ENCODE measurements at places on chromosomes 16 and 17.

GRCh38 chr17:77097631-77098180 lies 43.1 kb upstream of the SEC14L1 start:
- no peak for DNase-seq

DNA sequence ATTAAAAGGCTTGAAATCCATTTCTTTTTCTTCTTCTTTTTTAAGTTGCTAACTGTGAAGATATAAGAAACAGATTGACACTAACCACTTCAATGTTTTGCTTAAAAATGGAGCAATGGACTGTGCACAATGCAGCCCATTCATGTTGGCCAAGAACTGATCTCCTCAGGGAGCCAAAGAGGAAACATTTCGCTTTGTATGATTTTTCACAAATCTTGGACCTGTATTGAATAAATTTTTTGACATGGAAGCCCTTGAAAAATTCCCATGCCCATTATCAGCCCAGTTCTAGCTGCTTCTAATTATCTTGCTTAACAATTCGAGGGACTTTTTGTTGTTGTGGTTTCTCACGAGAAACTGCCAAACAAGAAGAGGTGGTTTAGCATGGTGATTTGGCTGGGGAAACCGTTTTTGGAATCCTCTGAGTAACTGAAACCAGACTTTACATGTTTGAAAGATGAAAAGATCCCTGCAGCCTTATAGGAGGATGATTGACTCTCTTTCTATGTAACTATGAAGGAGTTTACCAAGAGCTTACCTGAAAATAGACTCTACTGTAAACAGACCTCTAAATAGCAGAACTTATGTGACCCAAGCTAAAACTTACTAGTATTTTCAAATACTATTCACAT lies 1389.4 kb upstream of the GOT2 start:
- DNase-seq = no peak

GRCh38 chr17:43020030-43020621 lies 2.1 kb downstream of the VAT1 start:
- DNase-seq = no peak

- DNase-seq = no peak
These were observed 20.8 kb upstream of the PLLP start for GRCh38 chr16:57305159-57305811.

- DNase-seq = no peak
These were observed 645 bp downstream of the NLGN2 start for GRCh38 chr17:7408252-7408727.

DNA sequence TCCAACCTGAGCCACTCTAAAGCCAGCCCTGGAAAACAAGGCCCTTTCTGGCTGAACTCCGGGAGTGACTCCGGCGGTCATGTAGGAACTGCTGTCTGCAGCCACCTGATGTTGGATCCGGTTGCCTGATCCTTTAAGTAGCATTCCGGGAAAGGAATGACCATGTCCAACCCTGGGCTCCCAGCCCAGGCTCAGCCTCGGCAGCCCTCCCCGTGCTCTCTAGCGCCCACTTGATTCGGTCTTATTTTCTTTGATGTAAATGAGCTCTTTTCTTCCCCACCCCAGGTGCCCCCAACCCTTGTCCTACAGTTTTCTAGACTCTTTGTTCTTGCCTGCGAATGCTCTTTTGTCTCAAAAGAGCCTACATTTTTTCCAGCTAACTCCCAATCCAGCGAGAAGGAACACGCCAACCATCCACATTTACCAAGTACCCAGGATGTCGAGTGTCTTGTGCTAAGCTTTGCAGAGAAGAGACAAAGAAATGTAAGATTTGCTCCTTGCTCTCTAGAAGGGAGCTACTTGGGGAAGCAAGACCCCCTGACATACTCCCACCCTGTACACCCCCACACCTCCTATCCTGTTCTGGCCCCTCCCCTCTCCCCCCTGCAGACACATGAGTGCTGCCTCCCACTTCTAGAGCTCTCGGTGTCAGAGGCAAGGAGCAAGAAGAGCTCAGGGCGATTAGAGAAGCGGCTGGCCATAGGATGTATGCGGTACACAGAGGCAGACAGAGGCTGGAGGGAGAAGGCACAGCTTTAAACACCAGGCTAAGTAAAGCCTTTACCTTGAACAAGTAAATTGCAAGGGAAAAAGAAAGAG lies 53.8 kb downstream of the COG7 start:
- no peak for DNase-seq

DNA sequence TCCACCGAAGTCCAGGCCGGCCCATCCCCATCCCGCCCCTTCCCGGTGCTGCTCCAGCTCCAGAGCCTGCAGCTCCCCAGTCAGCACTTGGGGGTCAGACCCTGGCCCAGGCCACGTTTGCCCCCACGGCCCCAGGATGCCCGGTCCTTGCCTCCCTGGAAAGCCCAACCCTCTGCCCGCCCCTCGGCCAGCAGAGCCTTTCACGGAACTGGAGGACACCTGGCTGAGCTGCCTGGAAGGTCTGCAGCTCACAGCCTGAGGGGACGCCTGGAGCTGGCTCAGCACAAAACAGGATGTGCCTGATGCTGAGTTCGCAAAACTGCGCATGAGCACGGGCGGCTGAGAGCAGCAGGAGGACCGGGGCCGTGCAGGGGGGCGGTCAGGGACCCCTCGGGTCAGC lies 29.7 kb upstream of the SSTR5 start:
- DNase-seq = no peak

- DNase-seq = no peak
These were observed 191.8 kb downstream of the XYLT1 start for GRCh38 chr16:17278988-17279387.

- no peak for DNase-seq
These were observed 6.0 kb upstream of the NT5M start for GRCh38 chr17:17297217-17297616.

GRCh38 chr16:88290850-88291830 lies 91.6 kb upstream of the ZNF469 start:
- no peak for DNase-seq

DNA sequence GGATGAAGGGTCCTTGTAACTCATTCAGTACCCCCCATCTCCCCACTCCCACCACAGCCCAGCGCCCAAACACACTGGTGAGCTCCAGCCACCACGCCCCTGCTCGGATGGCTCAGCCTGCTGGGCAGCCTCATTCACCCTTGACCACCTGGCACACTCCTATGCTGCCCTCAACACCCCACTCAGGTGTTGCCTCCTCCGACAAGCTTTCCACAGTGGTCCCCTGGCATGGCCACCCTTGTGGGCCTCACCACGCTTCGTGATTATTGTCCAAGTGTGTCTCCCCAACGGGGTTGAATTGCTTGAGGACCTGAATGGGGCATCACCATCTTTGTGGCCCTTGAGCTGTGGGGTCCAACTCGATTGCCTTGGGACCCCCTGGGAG lies 12.0 kb upstream of the DOC2B start:
- DNase-seq = no peak

- no peak for DNase-seq
These were observed 19.1 kb upstream of the KIFC3 start for GRCh38 chr16:57821149-57821971.

DNA sequence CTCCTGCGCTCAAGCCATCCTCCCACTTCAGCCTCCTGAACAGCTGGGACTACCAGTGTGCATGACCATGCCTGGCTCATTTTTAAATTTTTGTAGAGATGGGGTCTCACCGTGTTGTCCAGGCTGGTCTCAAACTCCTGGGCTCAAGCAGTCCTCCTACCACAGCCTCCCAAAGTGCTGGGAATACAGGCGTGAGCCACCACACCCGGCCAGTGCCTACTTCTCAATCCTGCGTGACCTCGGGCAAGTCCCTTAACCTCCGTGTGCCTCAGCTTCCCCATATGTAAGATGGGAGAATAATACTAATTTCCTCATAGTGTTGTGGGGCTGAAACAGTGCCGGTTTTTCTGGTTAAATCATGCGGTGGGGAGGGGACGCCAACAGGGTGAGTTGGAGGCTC lies 143.5 kb upstream of the CIBAR2 start:
- DNase-seq = no peak

DNA sequence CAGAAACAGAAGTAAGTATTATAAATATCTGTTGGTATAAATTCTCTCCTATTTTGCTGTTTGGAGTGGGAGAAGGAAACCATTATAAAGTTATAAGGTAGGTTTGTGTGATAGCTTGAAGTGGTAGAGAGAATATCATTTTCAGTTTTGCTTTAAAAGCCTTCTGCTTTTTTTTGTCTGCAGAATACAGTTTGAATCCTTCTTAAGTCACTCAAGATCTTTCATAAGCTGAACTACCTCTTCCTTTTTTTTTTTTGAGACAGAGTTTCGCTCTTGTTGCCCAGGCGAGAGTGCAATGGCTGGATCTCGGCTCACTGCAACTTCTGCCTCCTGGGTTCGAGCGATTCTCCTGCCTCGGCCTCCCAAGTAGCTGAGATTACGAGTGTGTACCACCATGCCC lies 9.0 kb downstream of the ATAD5 start:
- no peak for DNase-seq

GRCh38 chr16:1089439-1089821 lies 6.6 kb downstream of the C1QTNF8 start:
- DNase-seq = no peak

DNA sequence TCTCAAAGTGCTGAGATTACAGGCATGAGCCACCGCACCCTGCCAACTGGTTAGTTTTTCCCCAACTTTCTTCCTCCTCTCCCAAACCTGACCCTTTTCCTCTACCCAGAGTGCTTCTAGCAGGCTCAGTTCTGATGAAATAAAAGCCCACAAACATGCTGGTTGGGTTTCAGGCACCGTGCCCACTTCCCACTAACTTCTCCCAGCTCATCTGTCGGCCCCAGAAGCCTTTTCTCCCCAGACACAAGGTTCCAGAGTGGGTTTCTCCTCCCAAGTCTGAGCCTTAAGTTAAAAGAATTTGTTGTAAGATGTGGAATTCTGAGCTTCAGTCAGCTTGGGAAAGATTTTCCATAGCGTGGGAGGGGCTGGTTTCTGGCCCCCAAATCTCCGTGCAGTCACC lies 11.5 kb upstream of the SCN4A start:
- no peak for DNase-seq

DNA sequence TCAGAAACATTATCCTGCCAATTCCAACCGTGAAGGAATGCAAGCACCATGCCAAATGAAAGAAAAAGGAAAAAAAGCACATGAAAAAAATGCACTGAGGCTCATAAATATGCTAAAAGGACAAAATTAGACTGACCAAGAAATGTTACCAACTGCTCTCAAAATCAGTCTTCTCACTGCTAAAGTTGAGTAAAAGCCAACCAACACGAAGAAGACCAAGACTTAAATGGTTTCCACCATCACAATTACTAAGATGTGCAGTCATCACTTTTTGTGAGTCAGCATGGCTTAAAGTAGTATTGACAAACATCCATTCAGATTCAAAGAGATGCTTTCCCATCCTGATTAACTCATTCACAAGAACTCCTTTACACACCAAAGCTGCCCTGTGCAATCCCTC lies 16.4 kb downstream of the CDYL2 start:
- DNase-seq = no peak

- no peak for DNase-seq
These were observed 4.5 kb upstream of the CA4 start for GRCh38 chr17:60145006-60145935.

DNA sequence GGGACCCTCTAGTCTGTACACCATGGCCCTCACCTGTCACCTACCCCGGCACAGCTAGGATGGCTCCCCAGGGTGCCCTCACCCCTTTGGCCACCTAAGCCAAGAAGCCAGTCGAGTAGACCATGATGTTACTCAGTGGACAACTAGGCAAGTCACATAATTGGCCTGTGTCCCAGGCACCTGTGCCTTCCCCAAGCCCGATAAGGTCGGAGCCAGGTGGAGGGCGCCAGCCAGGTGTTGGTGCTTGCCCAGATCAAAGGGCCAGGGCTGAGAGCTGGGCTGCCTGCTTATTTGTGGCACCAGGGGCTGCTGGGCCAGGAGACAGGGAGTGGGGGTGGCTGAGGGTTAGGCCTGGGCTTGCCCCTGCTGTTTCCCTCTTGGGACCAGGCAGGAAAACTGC lies 16.8 kb downstream of the SPNS2 start:
- DNase-seq = no peak

DNA sequence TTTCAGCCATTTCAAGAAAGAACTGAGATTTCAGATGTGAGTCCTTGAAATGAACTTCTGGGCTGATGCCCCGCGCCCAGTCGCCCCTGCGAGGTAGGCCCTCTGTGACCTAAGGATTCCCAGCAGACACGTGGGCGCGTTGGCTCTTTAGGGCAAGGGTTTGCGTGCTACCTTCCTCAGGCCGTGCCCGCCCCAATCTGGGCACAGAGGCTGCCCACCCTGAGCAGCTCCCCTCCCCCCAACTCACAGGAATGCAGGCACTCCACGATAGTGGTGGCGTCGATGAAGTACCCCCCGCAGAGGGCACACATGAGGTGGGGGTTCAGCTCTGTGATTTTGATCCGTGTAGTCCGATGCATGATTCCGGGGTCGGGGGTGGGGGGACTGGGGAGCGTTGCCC lies 8.1 kb downstream of the PCGF2 start:
- no peak for DNase-seq

GRCh38 chr17:50135316-50136095 lies 5.5 kb upstream of the SAMD14 start:
- DNase-seq = no peak

DNA sequence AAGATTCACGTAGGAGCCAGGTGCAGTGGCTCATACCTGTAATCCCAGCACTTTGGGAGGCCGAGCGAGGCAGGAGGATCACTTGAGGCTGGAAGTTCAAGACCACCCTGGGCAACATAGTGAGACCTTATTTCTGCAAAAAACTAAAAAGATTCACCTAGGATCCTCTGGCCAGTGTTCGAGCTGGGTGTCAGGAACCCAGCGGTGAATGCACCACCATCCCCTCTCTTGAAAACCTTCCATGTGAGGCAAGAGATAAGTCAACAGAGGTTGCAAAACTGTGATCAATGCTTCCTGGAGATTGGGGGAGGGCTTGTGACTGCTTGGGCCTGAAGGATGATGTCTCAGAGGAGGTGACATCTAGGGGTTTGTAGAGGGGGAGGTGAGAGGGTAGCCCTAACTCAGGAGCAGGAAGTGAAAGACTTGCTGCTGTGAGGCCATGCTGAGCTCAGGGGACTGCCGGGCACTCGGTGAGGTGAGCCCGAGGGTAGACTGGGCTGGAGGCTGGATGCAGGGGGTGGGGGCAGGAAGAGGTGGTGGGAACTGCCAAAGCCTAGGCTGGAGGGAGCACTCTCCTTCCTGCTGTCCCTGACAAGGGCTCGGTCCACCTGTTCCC lies 11.7 kb downstream of the GJD3 start:
- no peak for DNase-seq

DNA sequence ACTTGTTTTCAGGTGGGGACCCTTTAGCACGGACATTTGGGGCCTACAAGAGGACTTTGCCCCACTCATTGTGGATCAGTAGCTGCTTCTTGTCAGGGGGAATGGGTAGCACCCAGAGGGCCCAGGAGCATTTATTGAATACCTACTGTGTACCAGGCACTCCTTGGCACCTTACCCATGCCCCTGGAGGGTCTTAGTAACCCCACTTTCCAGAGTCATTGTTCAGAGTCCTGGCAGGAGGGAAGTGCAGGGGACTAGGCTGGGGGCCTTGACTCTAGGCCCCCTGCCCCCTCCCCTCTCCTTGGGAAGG lies 21.0 kb upstream of the CIBAR2 start:
- DNase-seq = no peak

GRCh38 chr16:72952811-72953271 lies 95.1 kb downstream of the ZFHX3 start:
- no peak for DNase-seq

- DNase-seq = no peak
These were observed 63.1 kb downstream of the USP22 start for GRCh38 chr17:20979792-20980083.

GRCh38 chr17:50872710-50873424 lies 6.7 kb upstream of the TOB1 start:
- no peak for DNase-seq

All from Panc1 (cell line).